ENCODE measurements at places on chromosomes 13 and 19. TPM values are rescaled to one million over a fixed set of nuclear protein-coding genes. Genes with fewer than 3 reads are reported as not detected.

The ANGPTL8 gene
- polyA plus RNA-seq: not detected

The NECTIN2 gene
- polyA plus RNA-seq: 33.2 TPM

The SIAH3 gene
- 4.0 TPM for polyA plus RNA-seq

The SLC25A41 gene
- polyA plus RNA-seq: 3.8 TPM

The SLC17A7 gene
- not detected for polyA plus RNA-seq

The ZNF442 gene
- 8.8 TPM for polyA plus RNA-seq

The SUPT5H gene
- polyA plus RNA-seq: 90.7 TPM

The PGPEP1 gene
- polyA plus RNA-seq: 10.9 TPM

The ZNF302 gene
- 92.6 TPM for polyA plus RNA-seq

The RETN gene
- polyA plus RNA-seq: not detected

The COL4A1 gene
- polyA plus RNA-seq: 13.2 TPM

The CRYL1 gene
- polyA plus RNA-seq: 13.7 TPM

The SERPINE3 gene
- not detected for polyA plus RNA-seq

The TSKS gene
- polyA plus RNA-seq: not detected

The RASAL3 gene
- not detected for polyA plus RNA-seq

The WDR88 gene
- polyA plus RNA-seq: not detected

Data from neural cell (in vitro differentiated cells).